ENCODE measurements at places on chromosomes 16 and 17. TPM values are rescaled to one million over a fixed set of nuclear protein-coding genes. Genes with fewer than 3 reads are reported as not detected.

DNA sequence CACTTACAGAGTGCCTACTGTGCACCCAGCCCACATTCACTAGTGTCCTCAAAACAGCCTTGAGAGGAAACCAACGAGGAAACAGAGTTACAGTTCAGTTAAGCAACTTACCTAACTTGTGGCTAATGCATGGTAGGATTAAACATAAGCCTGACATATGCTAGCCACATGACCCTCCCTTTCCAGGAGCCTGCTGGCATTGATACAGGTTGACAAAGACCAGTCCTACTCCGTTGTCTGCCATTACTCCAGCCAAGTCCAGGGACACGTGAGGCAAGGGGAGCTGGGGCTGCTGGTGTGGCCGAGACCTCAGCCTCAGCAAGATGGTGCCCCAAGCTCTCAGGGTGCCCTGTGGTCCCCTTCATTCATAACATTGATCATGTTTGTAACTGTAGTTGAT, 37.9 kb downstream of the SNX20 start:
- peaks cover 15% of the 10 kb centered on the region for H3K4me1 ChIP-seq
- DNase-seq, result no peak
- H3K4me3 ChIP-seq, result no peak overlapping the region
- no peak overlapping the region for H3K27ac ChIP-seq

DNA sequence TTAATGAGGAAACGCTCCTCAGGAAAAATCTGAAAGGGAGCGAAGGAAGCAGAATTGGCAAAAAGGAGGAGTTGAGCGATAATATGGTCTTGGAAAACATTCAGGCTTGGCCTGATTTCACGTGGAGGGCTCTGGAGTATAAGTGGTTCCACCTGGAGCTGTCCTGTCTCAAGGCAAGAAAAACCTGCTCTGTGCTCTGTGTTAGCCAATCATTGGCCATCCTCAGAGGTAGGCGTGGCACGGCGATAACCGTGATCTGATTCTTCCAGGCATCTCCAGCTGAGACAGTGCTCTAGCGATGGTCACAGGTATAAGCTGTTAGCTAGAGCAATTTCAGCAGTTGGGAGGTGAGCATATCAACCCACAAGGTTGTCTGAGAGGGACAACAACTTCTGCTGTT, 450.5 kb upstream of the MAF start:
- H3K4me3 ChIP-seq, result no peak overlapping the region
- no peaks in the 10 kb centered on the region for H3K36me3 ChIP-seq
- H3K4me1 ChIP-seq, result no peaks in the 10 kb centered on the region
- no peak for DNase-seq
- H3K27ac ChIP-seq, result no peak overlapping the region

GRCh38 chr16:11452746-11453389, 107.6 kb downstream of the RMI2 start:
- no peak overlapping the region for H3K27ac ChIP-seq
- no peaks in the 10 kb centered on the region for H3K36me3 ChIP-seq
- H3K27me3 ChIP-seq, result peaks cover 12% of the 10 kb centered on the region
- no peaks in the 10 kb centered on the region for H3K4me1 ChIP-seq
- no peak for DNase-seq
- no peak overlapping the region for H3K4me3 ChIP-seq

- peaks cover 58% of the 10 kb centered on the region for H3K27me3 ChIP-seq
- no peak for DNase-seq
- H3K27ac ChIP-seq, result no peak overlapping the region
- peak overlapping the region; percentile 17 for H3K4me3 ChIP-seq
- no peaks in the 10 kb centered on the region for H3K36me3 ChIP-seq
- H3K4me1 ChIP-seq, result peaks cover 65% of the 10 kb centered on the region
These were observed 10.7 kb upstream of the LITAF start for GRCh38 chr16:11597235-11598095.

GRCh38 chr16:15966836-15967546, 17.6 kb downstream of the ABCC1 start:
- DNase-seq, result no peak
- no peak overlapping the region for H3K27ac ChIP-seq
- no peak overlapping the region for H3K4me3 ChIP-seq
- no peaks in the 10 kb centered on the region for H3K27me3 ChIP-seq

DNA sequence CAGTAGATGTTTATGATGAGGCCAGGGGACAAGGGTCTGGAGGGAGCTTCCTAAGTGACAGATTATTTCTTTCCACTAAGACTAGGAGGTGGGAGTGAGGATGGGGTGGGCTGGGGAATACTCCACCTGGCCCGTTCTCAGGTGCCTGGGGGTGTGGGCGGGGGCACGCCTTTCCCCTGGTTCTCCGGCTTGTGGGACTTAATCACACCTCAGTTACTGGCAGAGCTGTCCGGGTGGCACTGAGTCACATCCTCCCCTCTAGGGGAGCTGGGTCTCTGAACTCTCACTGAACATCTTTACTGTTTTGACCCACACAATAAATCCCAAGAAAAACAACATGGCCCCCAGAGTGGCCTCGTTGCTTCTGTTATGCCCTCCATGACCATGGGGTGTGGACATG, 332.8 kb downstream of the MAF start:
- H3K4me3 ChIP-seq, result no peak overlapping the region
- no peaks in the 10 kb centered on the region for H3K4me1 ChIP-seq
- no peak overlapping the region for H3K27ac ChIP-seq
- H3K27me3 ChIP-seq, result no peaks in the 10 kb centered on the region
- DNase-seq, result no peak

DNA sequence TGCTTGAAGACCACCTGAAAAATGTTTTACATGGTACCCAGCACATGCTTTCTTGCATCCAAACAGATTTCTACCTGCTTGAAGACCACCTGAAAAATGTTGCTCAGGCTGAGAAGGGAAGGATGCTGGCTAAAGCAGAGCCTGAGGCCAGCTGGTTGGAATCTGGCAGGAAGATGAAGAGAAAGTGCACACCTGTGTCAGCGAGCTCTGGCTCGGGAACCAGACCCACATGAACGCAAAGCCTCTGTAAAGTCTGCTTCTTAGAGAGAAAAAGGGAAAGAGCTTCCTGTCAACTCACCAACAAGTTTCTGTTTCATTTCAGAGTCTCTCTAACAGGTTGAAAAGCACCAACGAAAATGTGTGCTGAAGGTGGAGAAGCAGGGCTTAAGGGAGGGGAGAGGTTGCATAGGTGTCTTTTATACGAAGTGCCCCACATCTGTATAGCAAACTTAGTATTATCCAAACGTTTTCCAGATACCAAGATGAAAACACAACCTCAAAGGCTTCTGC, 226.0 kb downstream of the TOX3 start:
- H3K4me3 ChIP-seq, result no peak overlapping the region
- no peak for DNase-seq
- H3K4me1 ChIP-seq, result peaks cover 9% of the 10 kb centered on the region
- no peaks in the 10 kb centered on the region for H3K27me3 ChIP-seq

DNA sequence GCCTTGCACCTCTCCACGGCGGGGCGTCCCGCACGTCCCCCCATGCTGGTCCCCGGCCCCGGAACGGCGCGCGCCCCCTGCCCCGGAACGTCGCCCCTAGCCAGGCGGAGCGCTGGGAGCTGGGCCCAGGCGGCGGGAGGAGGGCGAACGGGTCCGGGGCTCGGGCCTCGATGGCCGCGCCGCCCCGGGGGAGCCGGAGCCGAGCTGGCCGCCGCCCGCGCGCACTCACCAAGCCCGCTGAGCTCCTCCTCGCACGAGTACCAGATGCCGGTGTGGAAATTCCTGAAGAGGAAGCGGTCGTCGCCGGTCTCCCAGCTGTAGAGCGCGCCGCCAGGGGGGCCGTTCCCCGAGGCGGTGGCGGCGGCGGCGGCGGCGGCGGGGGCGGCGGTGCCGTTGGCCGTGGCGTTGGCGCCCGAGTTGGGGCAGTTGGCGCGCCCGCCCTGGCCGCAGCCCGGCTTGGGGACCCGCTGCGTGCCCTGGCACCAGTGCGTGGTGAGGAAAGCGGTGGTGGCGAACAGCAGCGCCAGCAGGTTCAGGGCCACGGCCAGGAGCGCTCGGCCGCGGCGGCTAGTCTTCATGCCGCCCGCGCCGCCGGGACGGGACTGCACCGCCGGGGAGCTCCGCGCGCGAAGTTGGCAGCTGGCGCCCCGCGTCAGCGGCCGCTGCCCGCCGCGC, 530 bp downstream of the GSG1L start:
- H3K4me1 ChIP-seq, result no peaks in the 10 kb centered on the region
- no peak overlapping the region for H3K27ac ChIP-seq
- no peaks in the 10 kb centered on the region for H3K36me3 ChIP-seq

DNA sequence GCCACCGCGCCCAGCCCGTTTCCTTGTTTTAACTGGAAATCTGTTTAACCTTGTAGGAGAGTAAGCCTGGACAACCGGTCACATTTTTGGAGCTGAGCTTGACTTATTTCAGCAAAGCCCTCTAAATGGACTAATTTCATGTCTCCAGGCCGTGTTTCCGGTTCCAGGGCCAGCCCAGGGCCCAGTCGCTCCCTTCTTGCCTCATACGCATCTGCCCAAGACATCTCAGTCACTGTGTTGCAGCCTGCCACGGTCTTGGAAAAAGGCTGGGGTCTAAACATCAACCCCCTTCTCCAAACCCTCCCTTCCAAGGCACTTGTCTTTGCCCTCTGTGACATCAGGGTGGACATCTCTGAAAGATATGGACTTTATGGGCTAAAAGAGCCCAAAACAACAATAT, 18.9 kb downstream of the PLEKHG4 start:
- H3K4me3 ChIP-seq, result no peak overlapping the region
- H3K4me1 ChIP-seq, result no peaks in the 10 kb centered on the region
- H3K36me3 ChIP-seq, result no peaks in the 10 kb centered on the region
- no peak for DNase-seq

DNA sequence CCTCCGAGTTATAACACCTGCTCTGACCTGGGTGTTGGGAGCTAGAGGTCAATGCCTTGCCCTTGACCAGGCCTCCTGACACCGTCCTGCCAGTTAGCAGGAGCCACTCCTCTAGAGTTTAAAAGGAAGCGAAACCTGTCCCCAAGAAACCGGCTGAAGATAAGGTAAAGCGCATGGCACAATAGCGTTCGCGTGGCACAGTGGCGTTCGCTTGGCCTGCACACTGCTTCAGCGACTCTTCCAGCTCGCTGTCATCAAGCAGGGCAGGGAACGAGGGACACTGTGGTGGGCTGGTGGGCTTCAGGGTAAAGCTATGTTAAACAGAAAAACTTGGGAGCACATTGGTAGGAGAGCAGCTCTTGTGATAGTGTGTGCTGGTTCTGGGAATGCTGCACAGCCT, 28.2 kb upstream of the ETV4 start:
- peaks cover 91% of the 10 kb centered on the region for H3K4me1 ChIP-seq
- H3K36me3 ChIP-seq, result no peaks in the 10 kb centered on the region
- no peak overlapping the region for H3K4me3 ChIP-seq
- peak overlapping the region; percentile 78 for H3K27ac ChIP-seq
- no peak for DNase-seq

DNA sequence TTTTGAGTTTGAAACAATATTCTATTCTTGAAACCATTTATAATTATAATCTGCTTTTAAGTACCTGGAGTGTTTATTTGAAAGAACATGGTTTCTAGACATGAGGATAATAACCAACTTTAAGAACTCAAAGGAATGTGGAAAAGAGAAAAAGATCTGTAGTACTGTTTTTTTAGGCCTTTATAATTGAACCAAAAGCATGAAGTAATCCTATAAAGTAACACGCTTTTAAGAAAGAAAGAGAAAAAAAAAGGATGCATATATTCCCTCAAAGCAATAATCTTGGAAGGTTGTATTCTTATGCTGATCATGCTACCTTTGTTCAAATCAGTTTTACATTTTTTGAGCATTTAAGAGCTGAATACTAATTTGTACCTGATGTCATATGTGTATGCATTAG, 54.0 kb upstream of the RHBDL3 start:
- H3K27me3 ChIP-seq, result no peaks in the 10 kb centered on the region
- H3K36me3 ChIP-seq, result peaks cover 21% of the 10 kb centered on the region
- no peaks in the 10 kb centered on the region for H3K4me1 ChIP-seq
- no peak for DNase-seq
- H3K4me3 ChIP-seq, result no peak overlapping the region
- H3K27ac ChIP-seq, result no peak overlapping the region

GRCh38 chr17:37130984-37131446, 182.3 kb downstream of the AATF start:
- no peaks in the 10 kb centered on the region for H3K27me3 ChIP-seq
- DNase-seq, result no peak
- H3K36me3 ChIP-seq, result peaks cover 3% of the 10 kb centered on the region

- H3K4me1 ChIP-seq, result no peaks in the 10 kb centered on the region
- H3K36me3 ChIP-seq, result peaks cover 17% of the 10 kb centered on the region
- H3K27me3 ChIP-seq, result no peaks in the 10 kb centered on the region
- no peak overlapping the region for H3K27ac ChIP-seq
These were observed 27.7 kb downstream of the AP2B1 start for GRCh38 chr17:35614810-35615209.

DNA sequence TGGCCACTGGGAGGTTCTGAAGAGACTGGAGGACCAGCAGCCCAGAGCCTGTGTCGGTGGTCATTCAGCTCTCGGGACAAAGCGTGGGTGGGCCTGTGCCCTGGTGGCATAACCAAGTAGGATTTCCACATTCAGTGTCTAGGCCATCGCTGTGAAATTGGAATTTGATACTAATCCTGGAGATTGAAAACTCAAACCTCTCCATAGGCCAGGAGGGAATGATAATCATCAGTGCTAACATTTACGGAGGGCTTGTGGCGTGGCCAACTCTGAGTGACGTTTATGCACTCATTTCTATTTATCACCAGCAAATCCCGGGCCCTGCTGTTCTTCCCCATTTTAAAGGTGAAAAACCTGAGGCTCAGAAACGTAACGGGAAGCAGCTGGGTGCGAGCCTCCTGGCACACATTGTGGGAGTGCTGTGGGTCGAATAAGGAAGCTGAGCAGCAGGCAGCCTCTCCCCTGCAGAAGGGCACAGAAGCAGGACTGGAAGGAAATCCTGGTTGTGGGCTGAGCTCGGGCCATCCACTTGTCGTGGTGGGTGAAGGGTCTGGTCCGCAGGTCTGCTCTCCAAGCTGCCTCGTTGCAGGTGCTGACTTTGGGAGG, 33.1 kb downstream of the RAI1 start:
- no peak for DNase-seq
- H3K36me3 ChIP-seq, result no peaks in the 10 kb centered on the region
- H3K4me1 ChIP-seq, result peaks cover 94% of the 10 kb centered on the region
- no peak overlapping the region for H3K27ac ChIP-seq
- H3K4me3 ChIP-seq, result no peak overlapping the region

DNA sequence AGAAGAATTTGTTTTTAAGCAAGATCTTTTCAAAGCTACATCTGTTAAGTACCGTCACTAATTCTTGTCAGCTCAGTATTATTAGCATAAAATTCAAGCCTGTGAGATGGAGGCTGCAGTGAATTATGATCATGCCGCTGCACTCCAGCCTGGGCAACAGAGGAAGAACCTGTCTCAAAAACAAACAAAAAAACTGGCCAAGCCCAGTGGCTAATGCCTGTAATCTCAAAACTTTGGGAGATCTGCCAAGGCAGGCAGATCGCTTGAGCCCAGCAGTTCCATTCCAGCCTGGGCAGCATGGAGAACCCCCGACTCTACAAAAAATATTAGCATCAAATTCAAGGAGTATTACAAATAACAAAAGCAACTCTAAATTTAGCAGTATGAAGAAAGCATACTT, 88.0 kb downstream of the STXBP4 start:
- no peaks in the 10 kb centered on the region for H3K36me3 ChIP-seq
- H3K4me1 ChIP-seq, result peaks cover 4% of the 10 kb centered on the region
- no peak overlapping the region for H3K27ac ChIP-seq

Gene CDH15
- total RNA-seq, result 2.2 TPM

Gene CD300E
- not detected for total RNA-seq

Gene ABCC12
- not detected for total RNA-seq

Gene CA7
- not detected for total RNA-seq
